Heart left ventricle (tissue), 16 donors: ENCODE measurements at places on chromosomes 6 and 20. TPM values are rescaled to one million over a fixed set of nuclear protein-coding genes. Genes with fewer than 3 reads are reported as not detected.

GRCh38 chr20:2652724-2653555 is 508 bp downstream of the NOP56 start:
- DNase-seq, result no peak

GRCh38 chr20:43988867-43989266 is 74.2 kb downstream of the TOX2 start:
- DNase-seq, result no peak

DNA sequence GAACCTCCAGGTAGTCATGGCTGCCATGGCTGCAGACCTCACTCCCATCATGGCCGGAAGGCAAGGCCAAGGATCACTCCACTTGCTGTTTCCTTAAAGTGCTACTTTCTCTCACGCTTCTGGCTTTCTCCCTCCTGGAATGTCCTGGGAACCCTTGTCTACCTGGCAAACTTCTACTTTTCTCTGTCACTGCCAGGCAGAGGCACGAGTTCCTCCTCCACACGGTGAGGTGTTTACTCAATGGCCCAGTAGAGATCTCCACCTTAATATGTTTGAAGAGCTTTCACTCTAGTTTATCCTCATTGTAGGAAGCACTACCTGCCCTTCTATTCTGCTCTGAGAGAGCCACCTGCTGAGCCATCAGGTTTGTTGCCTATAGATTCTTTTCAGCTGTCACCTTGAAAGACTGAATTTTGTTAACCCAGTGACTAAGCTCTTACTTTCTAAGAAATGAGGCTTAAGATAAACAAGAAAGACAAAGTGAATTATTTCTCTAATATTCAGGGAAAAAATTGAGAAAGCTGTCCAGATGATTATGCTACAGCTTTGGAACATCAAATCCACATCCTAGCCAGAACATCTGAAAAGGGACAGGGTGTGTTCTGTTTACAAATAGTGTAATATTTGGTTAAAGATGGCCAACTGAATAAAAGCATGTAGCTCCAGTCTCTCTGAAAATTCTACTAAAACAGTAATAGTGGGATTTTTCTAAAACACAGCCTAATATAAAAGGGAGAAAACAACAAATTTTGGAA is 54.9 kb downstream of the PLAGL1 start:
- DNase-seq, result no peak

Gene KCNB1
- 2.7 TPM for total RNA-seq

- no peak for DNase-seq
Measured at GRCh38 chr6:90290811-90291420, 5.7 kb downstream of the BACH2 start.

DNA sequence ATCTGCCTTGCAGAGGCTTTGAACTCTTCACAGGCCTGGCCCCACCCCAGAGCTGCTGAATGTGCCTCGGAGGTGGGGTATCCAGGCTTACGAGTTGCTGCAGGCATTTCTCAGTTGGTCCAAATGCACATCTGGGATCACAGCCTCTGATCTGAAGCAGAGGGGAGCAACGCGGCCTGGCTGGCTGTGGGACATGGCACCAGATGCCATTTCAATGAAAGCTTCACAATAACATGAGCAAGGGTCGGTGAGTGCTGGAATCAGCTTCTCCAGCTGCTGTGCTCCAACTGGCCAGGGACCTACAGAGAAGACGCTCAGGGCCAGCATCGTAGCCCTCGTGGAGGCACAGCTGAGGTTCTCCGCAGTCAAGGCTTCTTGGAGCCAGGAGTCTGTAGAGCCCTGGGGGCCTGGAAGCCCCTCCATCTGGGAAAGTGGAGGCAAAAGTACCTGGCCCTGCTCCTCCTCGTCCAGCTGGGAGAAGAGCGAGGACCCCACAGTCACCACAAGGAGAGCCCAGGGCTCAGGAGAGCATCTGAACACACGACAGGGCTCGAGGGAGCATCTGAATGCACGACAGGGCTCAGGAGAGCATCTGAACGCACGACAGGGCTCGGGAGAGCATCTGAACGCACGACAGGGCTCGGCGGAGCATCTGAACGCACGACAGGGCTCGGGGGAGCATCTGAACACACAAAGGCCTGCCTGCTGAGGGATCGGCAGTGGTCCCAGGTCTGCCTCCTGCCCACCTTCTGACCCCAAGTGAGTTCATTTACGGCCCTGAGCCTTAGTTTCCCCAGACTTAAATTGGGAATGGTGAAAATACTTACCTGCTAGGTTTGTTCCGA is 165.2 kb downstream of the DLL1 start:
- DNase-seq, result no peak

GRCh38 chr6:84344005-84344404 is 116.6 kb upstream of the CEP162 start:
- no peak for DNase-seq

DNA sequence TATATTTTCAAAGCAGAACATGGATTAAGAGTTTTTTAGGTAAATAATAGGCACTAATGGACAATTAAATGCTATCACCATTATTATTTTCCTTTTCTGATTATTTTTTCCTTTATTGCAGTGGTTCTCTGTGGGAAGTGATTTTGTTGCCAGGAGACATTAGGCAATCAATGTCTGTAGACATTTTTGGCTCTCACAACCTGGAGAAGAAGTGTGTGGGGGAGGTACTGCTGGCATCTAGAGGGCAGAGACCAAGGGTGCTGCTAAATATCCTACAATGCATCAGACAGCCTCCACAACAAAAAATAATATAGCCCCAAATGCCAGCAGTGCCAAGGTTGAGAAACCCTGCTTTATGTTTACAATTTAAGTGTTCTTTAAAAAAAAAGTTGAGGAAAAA is 8.3 kb downstream of the IFNGR1 start:
- DNase-seq, result no peak

DNA sequence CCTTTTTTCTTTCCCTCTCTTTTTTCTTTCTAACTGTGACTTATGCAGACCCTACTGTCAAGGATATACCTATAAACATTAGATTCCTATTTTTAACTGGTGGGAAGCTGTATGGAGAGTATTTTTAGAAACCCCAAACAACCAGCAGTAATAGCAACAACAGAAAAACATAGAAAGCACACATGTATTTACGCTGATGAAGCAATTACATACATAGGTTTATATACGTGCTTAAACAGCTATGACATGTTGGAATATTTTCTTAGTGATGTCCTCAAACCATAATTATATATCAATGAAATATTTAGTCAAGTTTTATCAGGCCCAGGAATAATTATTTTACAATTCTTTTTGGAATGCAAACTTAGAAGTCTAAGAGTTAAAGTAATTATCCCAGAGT is 294.3 kb upstream of the SOX4 start:
- no peak for DNase-seq

- no peak for DNase-seq
Measured at GRCh38 chr6:106450653-106451052, 90.1 kb downstream of the CRYBG1 start.

- DNase-seq, result no peak
Measured at GRCh38 chr6:30103872-30104179, 9.1 kb downstream of the TRIM31 start.

- DNase-seq, result no peak
Measured at GRCh38 chr6:37280162-37280887, 22.4 kb upstream of the TMEM217 start.

DNA sequence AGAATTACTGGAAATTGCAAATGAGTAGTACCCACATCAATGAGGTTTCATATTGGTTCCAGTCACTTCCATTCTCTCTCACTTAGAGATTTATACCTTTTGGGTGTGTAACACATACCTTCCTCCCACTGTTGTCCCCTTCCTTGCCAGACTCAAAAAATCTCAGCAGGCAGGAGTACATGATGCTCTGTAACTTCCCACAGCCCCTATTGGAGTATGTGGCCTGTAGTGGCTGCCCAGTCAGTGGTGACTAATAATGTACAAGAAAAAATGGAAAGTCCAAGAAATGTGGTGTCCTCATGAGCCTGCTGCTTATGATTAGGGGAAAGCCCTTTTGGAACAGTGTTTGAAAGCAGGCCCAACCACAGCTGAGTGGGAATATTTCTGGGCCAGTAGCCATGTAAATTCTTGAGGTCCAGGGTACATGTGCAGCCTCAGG is 312.0 kb downstream of the ZFAND3 start:
- no peak for DNase-seq

Gene BCAS4
- 1.8 TPM for total RNA-seq

DNA sequence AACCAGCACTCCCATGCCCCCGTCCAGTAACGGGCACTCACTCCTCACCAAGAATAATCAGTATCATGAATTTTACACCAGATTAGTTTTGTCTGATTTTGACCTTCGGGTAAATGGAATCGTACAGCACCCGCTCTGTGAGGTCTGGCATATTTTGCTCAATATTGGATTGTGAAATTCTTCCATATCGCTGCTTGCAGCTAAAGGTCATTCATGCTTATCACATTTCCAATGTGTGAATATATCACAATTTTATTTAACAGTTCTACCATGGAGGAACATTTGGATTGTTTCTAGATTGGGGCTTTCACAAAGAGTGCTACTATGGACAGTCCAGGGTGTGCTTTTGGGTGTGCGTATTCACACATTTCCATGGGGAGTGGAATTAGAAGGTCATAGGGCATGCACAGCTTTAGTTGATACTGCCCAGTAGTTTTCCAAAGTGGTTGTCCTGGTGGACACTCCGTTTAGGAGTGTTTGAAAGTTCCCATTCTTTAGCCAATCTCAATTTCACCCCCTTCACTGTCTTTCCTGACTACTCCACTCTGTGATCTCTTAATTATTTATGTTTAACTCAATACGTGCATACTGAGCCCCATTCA is 86.6 kb downstream of the ISM1 start:
- DNase-seq, result no peak

- no peak for DNase-seq
Measured at GRCh38 chr20:48630342-48631075, 197.3 kb downstream of the PREX1 start.

Gene TMEM74B
- total RNA-seq, result 1.9 TPM

GRCh38 chr20:60202046-60202445 is 243.8 kb downstream of the CDH26 start:
- no peak for DNase-seq

DNA sequence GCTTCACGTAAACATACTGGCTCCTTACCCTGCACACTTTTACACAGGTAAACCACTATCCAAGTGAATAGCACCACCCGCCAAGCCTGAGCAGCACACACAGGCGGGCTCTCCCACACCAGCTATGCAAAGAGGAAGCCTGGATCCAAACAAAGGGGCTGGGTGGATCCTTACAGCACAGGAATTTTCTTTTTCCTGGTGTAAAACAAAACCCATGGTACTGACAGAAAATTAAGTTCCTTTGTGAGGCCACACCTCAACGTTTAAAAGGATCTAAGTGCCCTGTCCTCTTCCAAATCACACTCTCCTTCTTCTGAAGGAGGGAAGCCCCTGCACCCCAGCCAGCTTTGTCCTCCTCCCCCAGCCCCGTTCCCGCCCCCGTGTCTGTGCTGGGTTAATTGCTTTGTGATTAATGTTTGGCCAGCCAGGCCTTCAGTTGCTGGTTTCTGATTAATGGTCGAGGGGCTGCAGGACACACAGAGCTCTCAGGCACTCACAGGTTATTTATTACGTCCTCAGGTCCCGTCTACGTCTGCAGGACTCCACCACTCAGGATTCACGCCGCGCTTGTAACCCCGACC is 6.1 kb downstream of the DACT2 start:
- no peak for DNase-seq

DNA sequence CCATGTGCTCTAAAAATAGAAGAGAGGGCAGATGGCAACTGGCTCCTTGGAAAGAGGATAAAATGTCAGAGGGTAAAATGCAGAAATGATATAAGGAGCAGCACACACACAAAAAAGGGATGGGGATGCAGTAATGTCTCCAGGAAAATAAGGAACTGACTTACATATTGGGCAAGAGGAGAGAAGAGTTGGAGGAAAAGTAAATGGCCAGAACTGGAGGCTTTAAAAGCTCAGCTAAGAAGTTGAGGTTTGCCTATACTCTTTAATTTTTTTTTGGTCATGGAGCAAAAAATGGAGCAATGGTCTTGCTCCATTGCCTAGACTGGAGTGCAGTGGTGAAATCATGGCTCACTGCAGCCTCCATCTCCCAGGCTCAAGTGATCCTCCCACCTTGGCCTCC is 93.7 kb downstream of the SULF2 start:
- DNase-seq, result no peak

DNA sequence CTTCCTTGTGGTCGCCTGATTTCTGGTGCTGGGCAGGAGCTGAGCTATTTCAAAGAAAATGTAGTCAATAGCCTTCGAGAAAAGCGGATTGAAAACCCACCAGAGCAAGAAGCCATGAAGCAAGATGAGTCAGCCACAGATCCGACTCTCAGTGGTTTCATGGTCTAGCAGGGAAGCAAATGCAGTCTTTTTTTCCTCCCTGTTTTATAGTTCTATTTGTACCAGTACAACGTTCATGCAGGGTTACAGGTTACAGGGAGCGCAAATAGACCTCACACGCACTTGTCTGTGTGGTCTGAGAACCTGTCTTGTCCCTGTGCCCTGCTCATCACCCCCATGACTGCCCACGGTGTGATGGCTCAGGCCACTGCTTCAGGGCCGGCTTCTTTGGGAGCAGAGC is 309.8 kb upstream of the SUPT3H start:
- DNase-seq, result no peak

GRCh38 chr6:2643130-2643529 is 107.6 kb downstream of the MYLK4 start:
- no peak for DNase-seq

DNA sequence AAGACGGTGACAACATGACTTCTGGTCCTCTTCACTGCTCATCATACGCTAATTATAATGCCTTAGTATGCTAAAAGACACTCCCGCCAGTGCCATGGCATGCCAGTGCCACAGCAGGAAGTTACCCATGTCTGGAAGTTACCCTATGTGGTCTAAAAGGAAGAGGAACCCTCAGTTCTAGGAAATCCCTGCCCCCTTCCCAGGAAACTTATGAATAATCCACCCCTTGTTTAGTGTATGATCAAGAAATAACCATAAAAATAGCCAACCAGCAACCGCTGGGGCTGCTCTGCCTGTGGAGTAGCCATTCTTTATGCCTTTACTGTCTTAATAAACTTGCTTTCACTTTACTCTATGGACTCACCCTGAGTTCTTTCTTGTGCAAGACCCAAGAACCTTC is 15.8 kb upstream of the SERPINB9 start:
- no peak for DNase-seq

Gene BPIFB1
- not detected for total RNA-seq

Gene C6orf136
- total RNA-seq, result 27.9 TPM

DNA sequence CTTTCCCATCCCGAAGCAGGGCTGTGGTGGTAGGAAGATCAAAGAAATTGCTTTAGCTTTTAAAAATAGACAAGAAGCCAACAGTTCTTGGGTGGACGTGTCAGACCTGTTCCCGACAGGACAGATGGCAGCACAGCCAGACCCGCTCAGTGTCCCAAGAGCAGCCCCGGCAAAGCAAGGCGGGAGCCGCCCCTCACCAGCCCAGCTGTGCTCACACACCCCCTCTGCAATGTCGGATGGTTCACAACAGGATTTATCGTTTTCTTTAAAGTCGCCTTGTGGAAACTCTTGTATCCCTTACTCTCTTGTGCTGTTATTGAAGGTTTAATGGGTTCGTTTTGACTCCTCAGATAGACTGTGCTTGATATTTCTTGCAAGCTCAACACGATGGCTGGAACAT is 302.4 kb downstream of the THBS2 start:
- no peak for DNase-seq

DNA sequence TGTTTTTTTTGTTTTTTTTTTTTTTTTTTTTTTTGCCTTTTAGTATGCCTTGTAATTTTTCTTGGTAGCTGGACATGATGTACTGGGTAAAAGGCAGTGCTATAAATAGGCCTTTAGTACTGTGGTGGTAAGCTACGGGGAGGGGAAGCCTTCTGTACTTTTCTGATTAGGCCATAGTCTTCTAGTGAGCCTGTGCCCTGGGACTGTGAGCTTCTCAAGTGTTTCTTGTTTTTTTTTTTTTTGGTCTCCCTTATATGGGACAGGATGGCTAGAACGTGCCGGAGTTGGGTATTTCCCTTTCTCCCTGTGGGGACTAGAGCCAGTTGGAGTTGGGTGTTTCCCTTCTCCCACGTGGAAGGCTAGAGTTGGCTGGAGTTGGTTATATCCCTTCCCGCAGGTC is 59.4 kb upstream of the PRELID3B start:
- DNase-seq, result no peak

Gene STXBP5
- total RNA-seq, result 11.8 TPM
